ENCODE measurements at places on chromosomes 3 and 15.

- DNase-seq: no peak
Measured at GRCh38 chr3:39148435-39149058, 4.8 kb downstream of the CSRNP1 start.

DNA sequence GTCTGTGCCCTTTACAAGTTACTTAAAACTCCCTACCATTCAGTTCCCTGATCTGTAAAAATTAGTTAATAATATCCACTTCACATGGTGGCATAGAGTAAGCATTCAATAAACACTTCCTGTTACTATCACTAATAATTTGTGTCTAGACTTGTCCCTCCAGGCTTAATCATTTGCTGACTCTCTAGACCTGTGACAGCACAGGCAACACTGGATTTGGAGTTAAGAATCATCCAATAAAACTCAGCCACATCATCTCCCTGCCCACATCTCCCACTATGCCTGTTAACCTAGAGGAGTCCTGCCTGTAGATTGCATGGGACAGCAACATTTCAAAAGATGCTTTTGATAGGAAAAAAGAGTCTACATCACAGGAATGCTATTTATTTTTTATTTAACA, 564.6 kb downstream of the MFSD1 start:
- no peak for DNase-seq

- no peak for DNase-seq
Measured at GRCh38 chr3:30227571-30228301, 378.7 kb upstream of the TGFBR2 start.

GRCh38 chr15:76998663-76999285, 3.8 kb downstream of the PSTPIP1 start:
- DNase-seq: no peak

GRCh38 chr3:127835993-127836882, 13.9 kb upstream of the MGLL start:
- no peak for DNase-seq

DNA sequence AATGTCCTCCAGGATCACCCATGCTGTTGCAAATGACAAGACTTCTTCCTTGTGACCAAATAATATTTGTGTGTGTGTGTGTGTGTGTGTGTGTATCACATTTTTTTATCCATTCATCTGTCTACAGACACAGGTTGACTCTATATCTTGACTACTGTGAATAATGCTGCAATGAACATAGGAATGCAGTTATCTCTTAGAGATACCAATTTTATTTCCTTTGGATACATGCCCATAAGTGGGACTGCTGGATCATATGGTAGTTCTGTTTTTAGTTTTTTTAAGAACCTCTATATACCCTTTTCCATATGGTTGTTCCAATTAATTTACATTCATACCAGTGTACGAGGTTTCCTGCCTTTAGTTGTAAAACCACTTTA, 41.7 kb downstream of the GPR176 start:
- DNase-seq: no peak

GRCh38 chr3:154898916-154899315, 181.2 kb upstream of the MME start:
- DNase-seq: no peak

GRCh38 chr3:37952564-37952963, 38.0 kb upstream of the VILL start:
- DNase-seq: no peak

DNA sequence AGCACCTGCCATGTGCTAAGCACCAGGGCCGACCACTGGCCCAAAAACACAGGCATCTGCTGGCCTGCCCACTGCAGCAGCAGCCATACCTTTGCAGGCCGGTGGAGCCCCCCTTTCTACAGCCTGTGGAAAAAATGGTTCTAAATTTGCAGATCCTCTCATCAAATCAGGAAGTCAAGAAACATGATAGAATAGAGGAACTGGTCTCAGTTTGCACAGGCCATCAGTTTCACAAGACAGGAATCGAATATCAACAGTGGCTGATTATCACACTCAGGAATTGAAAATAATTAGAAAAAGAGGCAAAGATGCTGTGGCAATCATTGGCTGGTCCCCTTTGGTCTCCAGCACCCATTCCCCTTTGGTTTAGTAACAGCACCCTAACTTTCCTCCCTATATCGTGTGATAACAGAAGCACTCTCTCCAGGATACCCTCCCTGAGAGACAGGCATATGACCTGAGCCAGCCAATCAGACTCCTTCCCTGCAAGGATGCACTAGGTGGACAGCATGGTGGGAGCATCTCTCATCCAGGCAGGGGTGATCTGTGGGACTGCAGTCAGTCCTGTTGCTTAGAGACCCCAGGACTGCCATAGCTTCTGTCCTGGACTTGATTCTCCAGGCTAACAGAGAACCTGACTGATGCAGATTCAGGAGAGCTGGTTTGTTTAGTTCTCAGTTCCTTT, 3.5 kb upstream of the PAK6 start:
- no peak for DNase-seq

DNA sequence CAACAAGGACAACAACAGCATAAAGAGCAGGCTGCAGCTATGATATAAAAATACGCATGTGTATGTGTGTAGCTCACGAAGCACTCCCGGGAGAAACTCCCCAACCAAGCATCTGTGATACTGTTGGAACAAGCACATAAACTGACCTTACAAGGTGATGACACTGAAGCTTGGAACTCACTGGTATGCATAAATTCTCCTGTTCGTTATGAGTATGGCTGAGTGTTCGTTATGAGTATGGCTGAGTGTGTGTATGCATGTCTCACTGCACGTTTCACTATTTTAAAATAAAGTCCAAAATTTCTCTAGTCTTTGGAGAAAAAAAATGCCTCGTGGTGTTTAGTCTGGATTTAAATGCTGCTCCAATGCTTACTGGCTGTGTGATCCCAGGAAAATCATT, 256.8 kb downstream of the RORA start:
- no peak for DNase-seq

- no peak for DNase-seq
Measured at GRCh38 chr3:135440746-135441145, 524.8 kb upstream of the PPP2R3A start.

- no peak for DNase-seq
Measured at GRCh38 chr3:81891055-81891895, 129.8 kb upstream of the GBE1 start.

DNA sequence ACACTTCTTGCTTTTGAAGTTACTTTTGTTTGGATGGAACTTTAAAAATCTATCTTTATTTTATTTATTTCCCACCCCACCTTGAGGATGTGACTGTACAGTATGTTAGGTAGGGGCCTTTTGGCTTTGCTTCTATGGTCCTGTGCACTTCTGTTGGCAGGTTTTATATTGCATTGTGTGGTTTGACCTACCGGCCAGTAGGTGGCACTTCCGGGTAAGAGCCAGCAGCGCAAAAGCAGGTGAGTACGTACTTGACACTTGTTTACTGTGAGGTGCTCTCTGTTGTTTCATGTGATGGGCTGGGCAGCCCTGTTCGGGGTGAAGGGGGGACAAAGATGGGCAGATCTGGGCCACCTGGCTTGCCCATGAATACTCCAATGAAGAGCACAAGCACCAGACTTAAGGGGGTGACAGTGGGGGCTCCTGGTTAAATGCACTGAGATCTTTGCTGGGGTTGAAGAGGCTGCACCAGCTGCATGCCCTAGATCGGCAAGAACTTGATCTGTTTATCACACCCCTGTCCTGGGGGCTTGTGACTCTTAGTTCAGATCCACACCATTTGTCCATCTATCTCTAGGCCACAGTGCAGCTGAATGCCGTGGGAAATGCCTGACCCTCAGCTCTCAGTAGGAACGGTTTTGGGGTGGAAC, 131.6 kb downstream of the NLGN1 start:
- no peak for DNase-seq

DNA sequence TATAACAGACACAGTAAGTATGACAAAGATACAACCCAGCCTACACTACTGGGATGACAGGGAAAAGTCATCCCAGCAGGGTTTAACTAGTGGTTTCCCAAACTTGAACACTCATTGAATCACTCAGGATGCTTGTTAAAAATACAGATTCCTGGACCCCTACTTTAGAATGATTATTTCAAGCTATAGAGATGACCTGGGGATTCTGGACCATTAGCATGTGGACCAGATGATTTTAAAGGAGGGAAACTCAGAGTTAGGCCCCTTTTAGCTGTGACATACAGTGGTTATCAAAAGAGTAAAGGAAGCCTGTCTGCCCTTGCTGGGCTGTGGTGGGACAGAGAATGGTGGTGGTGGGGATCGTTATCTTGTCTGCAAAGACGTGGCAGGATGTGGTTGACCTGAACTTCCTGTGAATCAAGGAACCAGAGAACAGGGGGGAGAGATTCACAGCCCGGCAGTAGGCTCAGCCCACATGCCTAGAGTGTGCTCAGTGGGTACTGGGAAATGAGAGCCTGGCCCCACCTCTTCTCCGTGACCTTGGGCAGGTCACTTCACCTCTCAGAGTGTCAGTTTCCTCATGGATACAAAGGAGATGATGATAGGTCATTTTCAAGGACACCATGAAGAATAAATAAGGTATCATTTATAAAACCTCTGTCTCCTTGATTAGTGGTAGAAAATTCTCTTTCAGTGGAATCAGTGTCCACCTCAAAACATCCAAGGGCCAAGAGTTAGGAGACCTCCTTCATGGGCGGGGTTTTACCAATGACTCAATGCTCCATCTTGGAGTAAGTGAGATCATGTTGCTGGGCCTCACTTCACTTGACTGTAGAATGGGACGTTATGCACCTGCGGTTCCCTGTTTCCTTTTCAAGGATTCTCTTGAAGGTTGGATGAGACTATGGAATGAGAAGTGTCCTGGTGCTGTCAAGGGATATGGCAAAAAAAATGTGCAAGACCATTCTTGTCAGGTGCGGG, 306.5 kb downstream of the RPLP1 start:
- no peak for DNase-seq

DNA sequence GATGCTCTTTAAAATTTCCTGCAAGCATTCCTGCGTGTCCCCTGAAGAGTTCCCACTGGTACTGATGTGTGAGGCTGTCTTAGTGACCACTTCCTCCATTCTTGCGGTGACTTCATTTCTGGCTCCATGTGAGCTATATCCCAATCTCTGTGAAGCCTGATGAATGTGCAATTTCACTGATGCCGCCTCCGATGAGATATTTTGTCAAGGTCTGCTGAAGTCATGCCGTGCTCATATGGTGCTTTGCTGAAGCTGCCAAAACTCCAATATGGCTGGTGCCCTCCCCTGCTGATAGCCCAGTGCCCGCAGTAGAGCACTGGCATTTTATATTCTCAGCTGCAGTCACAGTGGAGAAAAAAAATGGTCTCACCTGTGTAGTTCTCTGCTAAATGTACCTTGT, 271.5 kb downstream of the EFHB start:
- DNase-seq: no peak

DNA sequence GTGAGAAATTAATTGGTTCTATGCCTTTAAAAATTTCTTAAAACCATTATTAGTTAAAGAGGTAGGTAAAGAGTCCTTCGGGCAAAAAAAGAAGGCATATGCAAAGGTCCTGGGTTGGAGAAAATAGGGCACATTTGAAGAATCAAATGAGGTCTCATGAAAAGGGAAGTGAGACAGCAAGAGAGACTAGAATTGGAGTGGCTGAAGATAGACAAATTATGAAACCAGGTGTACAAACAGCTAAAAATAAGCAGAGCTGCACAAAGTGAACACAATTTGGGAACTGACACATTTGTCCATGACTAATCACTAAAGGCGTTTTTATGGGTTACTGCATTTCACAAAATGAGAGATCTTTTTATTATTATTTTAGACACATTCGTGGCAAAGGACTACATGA, 581.2 kb downstream of the PYDC2 start:
- no peak for DNase-seq

DNA sequence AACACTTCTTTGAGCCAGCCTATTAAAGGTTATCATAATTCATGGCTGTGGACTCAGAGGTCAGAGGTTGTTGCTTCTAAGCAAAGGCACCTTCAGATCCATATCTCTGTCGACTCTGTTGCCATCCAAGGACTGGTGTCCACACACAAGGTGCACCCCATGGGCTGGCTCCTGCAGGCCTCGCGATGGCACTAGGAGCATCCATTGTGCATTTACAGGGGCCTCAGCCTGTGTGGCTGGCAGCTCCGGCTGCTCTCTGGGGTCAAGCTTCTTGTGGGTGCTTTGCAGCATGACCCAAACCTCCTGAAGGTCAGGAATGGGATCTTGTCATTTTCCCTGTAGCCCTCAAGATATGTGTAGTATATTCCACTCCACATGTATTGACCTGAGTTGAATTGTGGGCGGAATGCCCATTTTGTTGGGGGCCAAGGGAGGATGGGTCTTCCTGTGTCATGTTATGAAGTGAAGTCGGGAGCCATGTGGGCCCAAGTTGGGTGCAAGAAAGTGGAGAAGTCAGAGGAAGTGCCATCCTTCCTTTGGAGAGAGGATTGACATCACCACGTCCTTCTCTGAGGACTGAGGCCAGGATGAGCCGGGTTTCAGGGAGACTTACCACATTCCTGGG, 43.9 kb downstream of the CHDH start:
- no peak for DNase-seq

GRCh38 chr3:59266551-59266950, 216.7 kb upstream of the CFAP20DC start:
- DNase-seq: no peak

GRCh38 chr15:68389041-68389930, 42.7 kb downstream of the ITGA11 start:
- DNase-seq: no peak

DNA sequence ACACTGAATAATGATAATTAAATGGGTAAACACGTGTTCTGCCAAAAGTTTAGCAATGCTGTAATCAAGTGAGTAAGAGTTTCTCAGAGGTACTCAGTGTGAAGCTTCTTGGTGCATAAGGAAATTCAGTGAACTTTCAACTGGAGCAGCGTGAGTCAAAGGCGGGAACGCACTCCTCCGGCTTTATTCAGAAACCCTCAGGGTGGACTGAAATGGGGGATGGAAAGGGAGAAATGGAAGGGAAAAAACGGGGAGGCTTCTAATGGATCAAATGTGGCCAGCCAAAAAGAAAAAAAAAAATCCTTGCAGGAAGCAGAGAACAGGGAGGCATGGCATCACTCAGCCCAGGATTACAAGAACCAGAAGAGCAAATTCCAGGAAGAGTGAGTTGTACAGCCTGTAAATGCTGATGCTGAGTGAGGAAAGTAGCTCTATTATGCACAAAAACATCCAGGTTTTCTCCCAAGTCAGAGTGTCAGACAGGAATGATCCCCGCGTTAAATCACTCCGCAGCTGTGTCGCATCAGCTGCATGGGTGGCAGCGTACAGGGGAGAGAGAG, 85.3 kb downstream of the ASB7 start:
- DNase-seq: no peak

DNA sequence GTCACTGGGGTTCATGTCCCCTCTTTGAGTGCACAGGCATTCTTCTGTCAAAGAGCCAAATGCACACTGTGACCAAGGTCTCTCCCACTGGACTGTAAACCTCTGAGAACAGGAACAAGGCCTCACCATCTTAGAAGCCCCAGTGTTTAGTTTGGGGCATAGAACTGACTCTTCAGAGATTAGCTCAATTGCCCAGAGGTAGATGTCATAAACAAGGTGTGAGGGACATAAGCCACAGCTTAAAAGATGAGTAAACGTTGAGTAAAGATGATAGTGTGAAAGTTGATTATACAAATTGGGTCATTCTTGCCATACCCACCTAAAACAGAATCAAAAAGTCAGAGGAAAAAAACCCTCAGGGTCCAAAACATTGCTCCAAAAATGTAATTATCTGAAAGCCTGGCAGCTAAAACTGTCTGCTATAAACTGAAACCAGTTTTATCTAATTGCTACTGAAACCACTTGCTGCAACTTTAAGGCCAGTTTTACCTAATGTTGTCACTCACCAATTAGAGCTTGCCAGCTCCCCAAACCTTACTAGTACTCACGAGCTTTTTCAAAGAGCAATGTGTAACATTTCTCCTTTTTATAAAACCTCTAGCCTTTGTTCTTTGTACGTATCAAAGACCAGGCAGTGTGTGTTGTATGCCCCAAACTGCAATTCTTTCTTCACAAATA, 415.2 kb downstream of the RAP2B start:
- DNase-seq: no peak

- no peak for DNase-seq
Measured at GRCh38 chr3:114498539-114499370, 204.9 kb downstream of the TIGIT start.

All from DMS79 treated with DMSO at 0.1 percent for 48 hours (cell line).